H9 (cell line): ENCODE measurements at places on chromosomes 4 and X.

DNA sequence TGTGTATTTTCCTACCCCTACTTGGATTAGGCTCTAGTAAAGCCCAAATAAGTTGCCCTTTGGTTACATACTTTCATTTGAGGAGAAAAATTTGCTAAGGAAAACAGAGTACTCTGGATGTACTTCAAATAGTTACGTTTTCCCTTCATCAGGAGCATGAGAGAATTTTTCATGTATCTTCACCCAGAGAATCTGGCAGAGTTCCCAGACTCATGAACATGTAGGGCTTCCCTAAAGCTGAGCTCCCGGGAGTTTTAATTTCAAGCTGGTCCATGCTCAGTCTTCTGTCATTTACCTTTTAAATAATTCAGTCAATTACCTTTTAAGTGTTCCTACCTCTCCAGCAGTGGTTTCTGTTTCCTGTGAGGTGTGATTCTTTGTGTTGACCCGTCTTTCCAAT lies 367.5 kb upstream of the GRID2 start:
- no peak for DNase-seq

GRCh38 chr4:84496706-84497503 lies 2.2 kb downstream of the NKX6-1 start:
- peak; percentile 65 for DNase-seq

GRCh38 chr4:176805155-176805554 lies 12.4 kb upstream of the VEGFC start:
- DNase-seq, result no peak

DNA sequence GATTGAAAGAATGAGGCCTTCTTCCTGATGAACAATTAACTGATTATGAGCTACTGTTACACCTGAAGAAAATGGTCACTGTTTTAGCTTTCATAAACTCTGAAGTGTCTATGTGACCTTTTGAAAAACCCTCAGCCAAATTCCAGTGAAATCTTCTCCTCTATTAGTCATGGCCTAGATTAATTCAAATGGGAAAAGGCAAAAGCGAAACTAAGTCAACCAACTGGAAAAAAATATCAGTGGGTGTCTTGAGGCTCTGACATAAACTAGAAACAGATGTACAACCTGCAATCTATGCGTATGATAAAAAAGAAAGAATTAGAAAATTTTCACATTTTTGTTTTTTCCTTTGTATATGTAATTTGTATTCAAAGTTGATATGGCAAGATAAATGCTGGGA lies 169.4 kb upstream of the BANK1 start:
- DNase-seq, result no peak
